IMR-90 (cell line): ENCODE measurements at places on chromosomes 7 and 10. TPM values are rescaled to one million over a fixed set of nuclear protein-coding genes. Genes with fewer than 3 reads are reported as not detected.

FAM25C gene
- total RNA-seq, result not detected in 2 replicates

TMEM229A gene
- not detected in 2 replicates for total RNA-seq

PNLIP gene
- total RNA-seq, result not detected in 2 replicates

MYO3A gene
- not detected in 2 replicates for total RNA-seq

CLRN3 gene
- not detected in 2 replicates for total RNA-seq

PANK1 gene
- 6.7 and 8.8 TPM in 2 replicates for total RNA-seq

A1CF gene
- total RNA-seq, result not detected in 2 replicates

GTPBP10 gene
- total RNA-seq, result 11.5 and 25.3 TPM in 2 replicates

COL28A1 gene
- total RNA-seq, result under 0.01 TPM in 2 replicates

SPDYE5 gene
- total RNA-seq, result not detected in 2 replicates

PHKG1 gene
- under 0.01 and 0.72 TPM in 2 replicates for total RNA-seq

ASB10 gene
- not detected in 2 replicates for total RNA-seq

FKBP6 gene
- not detected in 2 replicates for total RNA-seq

RSPH10B2 gene
- total RNA-seq, result not detected in 2 replicates

SPAM1 gene
- total RNA-seq, result not detected in 2 replicates

FGFBP3 gene
- under 0.01 and 0.28 TPM in 2 replicates for total RNA-seq

OR2A7 gene
- not detected in 2 replicates for total RNA-seq

UPK3B gene
- not detected in 2 replicates for total RNA-seq

GHRHR gene
- not detected in 2 replicates for total RNA-seq

ZNF804B gene
- total RNA-seq, result not detected in 2 replicates

SPDYE8 gene
- total RNA-seq, result not detected in 2 replicates

PAX4 gene
- total RNA-seq, result not detected in 2 replicates

LRRC17 gene
- 271 and 280 TPM in 2 replicates for total RNA-seq

SFRP4 gene
- total RNA-seq, result not detected in 2 replicates

PLXDC2 gene
- total RNA-seq, result 5.0 and 6.1 TPM in 2 replicates

FAM25G gene
- not detected in 2 replicates for total RNA-seq
